ENCODE measurements at places on chromosomes 11 and 22. TPM values are rescaled to one million over a fixed set of nuclear protein-coding genes. Genes with fewer than 3 reads are reported as not detected.
A peak's percentile ranks its signal among the peaks of the same experiment; 100 is the strongest.

The OR5B21 gene
- polyA plus RNA-seq = not detected

The GSTT2 gene
- not detected for polyA plus RNA-seq

The CCDC81 gene
- polyA plus RNA-seq = 5.0 TPM

The MS4A12 gene
- polyA plus RNA-seq = not detected

The P2RY6 gene
- polyA plus RNA-seq = 1.6 TPM

The GRIA4 gene
- polyA plus RNA-seq = 0.51 TPM

The OR52L1 gene
- not detected for polyA plus RNA-seq

The PACSIN3 gene
- 54.2 TPM for polyA plus RNA-seq

The SMTNL1 gene
- polyA plus RNA-seq = 0.49 TPM

The RIC3 gene
- polyA plus RNA-seq = 1.9 TPM

The TEX12 gene
- polyA plus RNA-seq = 0.23 TPM

DNA sequence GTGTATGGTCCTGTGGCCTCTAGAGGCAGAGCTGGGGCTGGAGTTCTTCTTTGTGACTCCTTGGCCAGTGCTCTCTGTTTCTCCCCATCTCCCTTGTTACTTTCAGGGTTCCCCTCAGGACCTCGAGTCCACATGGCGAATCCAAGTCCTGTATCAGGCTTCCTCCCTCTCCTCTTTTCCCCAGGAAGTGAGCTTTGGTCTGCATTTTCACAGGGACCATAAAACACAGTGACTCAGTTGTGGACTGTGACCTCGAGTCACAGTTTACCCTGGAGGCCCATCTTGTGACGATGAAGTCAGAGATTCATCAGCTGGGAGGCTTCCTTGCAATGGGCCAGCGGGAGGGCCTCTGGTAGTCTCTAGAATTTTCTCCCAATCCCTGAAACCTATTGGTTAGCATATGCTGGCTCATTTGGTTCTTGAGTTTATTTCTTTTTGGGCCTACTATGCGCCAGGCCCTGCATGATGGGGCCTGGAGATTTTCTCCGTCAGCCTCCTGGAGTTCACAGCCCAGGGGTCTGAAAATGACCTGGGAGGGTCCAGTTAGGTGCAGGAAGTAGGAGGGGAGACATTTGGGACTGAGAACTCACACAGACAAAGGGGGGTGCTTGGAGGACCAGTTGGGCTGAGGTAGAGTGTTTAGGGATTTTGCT lies 100.8 kb downstream of the KIAA1671 start:
- no peak for DNase-seq

- no peak for DNase-seq
These were observed 25.6 kb downstream of the FAR1 start for GRCh38 chr11:13694115-13694514.

- DNase-seq = no peak
These were observed 402.8 kb downstream of the BRD1 start for GRCh38 chr22:49424893-49425270.

- DNase-seq = no peak
These were observed 4.9 kb downstream of the ZFTA start for GRCh38 chr11:63763496-63764339.

DNA sequence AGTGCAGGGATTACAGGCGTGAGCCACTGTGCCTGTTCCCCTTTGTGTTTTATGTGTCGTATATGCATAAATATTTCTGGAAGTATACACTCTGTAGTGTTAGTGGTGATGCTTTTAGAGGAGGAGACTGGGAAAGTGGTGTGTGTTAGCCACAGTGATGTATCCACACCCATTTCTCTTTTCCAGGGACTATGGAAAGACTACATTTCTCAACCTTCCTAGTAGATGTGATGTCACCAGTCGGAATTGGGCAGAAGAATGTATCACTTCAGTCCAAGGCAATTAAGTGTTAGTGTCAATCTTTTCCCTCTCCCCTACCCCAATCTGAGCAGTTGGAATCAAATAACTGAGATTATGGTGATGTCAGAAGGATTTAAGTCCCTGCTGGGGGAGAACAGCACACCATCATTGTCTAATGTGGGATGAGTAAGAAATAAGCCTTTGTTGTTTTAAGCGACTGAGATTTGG lies 5.8 kb upstream of the ATG16L2 start:
- no peak for DNase-seq

- DNase-seq = no peak
These were observed 78.9 kb downstream of the FLI1 start for GRCh38 chr11:128772814-128773213.

DNA sequence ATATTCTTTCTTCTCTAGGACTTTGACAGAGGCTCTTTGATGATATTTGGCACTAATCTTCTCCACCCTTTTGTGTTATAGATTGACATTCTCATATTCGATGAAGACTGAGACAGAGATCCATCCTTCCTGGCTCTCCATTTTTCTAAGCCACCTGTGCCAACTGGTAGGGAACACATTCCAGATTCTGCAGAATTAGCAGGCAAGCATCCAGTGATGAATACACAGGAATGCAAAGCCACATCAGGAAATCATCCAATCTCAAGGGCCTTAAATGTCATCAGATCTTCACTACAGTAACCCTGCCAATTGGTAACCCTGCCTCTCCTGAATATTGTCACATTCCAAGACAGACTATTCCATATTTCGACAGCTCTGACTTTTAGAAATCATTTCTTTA lies 718.4 kb upstream of the API5 start:
- no peak for DNase-seq

DNA sequence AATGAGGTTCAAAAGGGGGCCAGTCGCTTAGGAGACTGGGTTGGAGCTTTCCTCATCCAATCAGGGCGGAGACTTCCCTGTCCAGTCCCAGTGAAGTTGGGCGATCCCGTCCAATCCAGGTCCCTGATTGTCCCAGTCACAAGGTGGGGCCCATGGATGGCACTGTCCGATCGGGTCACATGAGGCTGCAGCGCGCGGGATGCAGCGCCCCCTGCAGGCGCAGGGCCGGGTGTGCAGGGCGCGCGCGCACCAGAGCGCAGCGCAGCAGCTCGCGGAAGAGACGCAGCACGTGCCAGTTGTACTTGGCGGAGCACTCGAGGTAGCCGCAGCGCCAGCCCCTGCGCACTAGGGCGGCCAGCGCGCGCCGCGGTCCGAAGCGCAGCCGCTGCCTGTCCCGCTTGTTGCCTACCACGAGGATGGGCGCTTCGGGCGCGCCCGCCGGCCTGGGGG lies 2.3 kb downstream of the RASL10A start:
- DNase-seq = peak; percentile 42

All from right lung (tissue), 10 donors.